ENCODE measurements at places on chromosomes 16 and 17. TPM values are rescaled to one million over a fixed set of nuclear protein-coding genes. Genes with fewer than 3 reads are reported as not detected.

WNT3 gene
- total RNA-seq: 0.67 TPM

AANAT gene
- not detected for total RNA-seq

FOXF1 gene
- total RNA-seq: 58.1 TPM

RNF112 gene
- total RNA-seq: 3.7 TPM

KRTAP9-4 gene
- not detected for total RNA-seq

ERN2 gene
- not detected for total RNA-seq

BLMH gene
- 29.3 TPM for total RNA-seq

TMEM132E gene
- 0.47 TPM for total RNA-seq

DNA sequence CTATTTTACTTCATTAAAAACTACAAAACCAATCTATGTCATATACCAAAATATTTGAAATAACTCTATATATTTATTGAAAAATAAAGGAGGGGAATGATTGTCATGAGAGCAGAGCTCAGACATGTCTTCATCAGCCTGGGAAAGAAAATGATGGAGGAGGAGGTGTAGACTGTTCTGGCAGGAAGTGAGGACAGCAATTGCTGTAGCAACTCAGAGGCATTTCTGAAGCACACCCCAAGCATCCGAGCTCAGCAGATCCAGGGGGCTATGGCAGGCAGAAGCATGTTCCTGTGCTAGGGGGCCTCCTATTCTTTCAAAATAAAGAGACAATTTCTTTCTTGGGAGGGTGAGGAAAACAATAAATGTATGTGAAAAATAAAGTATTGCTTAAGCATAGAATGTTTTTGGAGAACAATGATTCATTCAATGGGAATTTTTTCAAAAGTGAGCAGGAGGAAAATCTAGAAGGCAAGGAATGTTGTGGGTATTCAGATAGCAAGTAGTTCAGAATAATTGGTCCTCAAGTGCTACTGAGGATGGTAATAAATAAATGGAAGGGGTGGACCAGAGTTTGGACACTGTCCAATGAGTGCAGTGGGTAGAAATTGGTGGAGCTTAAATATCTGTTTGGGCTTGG lies 383.4 kb downstream of the CDH11 start:
- ATAC-seq: no peak

- ATAC-seq: no peak
Measured at GRCh38 chr16:18853694-18854093, 52.3 kb upstream of the ARL6IP1 start.

DNA sequence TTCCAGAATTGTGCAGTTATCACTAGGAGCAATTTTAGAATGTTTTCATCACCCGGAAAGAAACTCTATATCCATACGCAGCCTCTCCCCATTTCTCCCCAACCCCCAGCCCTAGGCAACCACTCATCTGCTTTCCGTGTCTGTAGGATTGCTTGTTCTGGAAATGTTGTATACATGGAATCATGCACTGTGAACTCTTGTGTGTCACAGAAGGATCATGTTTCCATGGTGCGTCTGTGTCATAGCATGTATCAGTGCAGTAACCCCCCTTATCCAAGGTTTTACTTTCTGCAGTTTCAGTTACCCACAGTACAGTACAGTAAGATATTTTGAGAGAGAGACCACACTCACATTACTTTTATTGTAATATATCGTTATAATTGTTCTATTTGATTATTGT lies 299.4 kb downstream of the CPPED1 start:
- ATAC-seq: no peak

- peak; percentile 93 for ATAC-seq
Measured at GRCh38 chr17:732067-732901, at the start of gene TLCD3A. TSS of gene TLCD3A (plus strand) at chr17:732596. CDS start at chr17:732648, 52 bp downstream.

- no peak for ATAC-seq
Measured at GRCh38 chr16:56677474-56677873, 4.8 kb upstream of the MT1X start.

DNA sequence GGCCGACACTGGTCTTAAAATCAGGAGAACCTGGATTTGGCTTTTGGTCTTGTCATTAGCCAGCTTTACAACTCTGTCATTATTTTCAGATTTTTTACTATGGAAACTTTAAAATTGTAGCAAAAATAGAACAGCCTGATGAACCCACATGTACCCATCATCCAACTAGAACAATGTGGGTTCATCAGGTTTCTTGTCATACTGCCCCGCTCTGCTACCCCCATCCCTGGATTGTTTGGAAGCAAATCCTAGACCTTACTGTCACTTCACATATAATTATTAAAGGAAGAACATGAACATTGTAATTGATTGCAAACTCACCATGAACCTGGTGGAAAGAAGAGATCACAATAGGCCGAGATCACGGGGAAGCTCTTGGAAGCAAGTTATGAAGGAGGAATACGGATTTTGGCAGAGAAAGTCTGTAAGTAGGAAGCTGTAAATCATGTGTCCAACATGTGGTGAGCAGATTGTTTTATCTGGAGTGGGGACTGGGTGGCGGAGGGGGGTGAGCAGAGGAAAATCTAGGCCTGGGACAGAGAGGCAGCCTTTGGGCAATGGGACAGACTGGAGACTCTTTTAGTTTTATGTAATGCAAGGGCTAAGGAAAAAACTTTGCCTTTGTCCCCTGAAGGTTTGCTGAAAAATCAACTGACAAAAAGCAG lies 67.0 kb downstream of the PITPNC1 start:
- ATAC-seq: peak; percentile 53

- ATAC-seq: no peak
Measured at GRCh38 chr17:43782913-43783680, 2.9 kb downstream of the CFAP97D1 start.

- no peak for ATAC-seq
Measured at GRCh38 chr16:50769-51591, 2.4 kb downstream of the POLR3K start.

GRCh38 chr17:70076831-70077230 lies 1.8 kb downstream of the KCNJ16 start:
- ATAC-seq: no peak

- ATAC-seq: no peak
Measured at GRCh38 chr17:77237232-77238008, 96.7 kb downstream of the SEC14L1 start.

DNA sequence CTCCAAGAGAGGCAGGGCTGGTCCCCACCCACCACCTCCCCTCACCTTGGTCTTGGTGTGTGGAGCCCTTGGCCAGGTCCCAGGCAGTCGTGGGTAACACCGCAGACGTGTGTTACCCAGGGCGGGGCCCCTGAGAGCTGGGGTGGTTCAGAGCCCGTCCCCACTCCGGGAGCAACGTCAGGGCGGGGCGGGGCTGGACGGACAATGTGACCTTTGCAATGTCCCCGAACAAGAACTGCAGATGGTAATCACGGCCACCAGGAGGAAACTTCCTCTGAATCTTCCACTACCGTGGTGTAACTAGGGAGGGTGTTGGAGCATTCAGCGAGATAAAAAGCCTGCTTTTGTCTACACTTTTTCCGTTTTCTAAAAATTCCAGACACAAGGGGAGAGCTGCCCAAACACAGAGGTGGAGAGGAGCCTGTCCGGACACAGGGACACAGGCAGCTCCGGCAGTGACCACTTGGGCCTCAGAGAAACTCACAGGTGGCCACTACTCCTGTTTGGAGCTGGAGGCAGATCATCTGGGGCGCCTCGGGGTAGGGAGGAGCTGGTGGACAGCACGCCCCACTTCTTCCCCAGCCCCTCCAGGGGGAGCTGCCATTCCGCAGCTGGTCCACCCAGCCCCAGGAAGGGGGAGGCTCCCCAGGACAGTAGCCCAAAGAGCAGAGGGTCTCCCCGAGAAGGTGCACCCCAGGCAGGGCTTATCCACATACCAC lies 14.2 kb upstream of the SLC38A10 start:
- peak; percentile 96 for ATAC-seq

- no peak for ATAC-seq
Measured at GRCh38 chr17:80468242-80468641, 8.2 kb downstream of the NPTX1 start.

- peak; percentile 19 for ATAC-seq
Measured at GRCh38 chr17:81294512-81295030, 536 bp downstream of the SLC38A10 start.

DNA sequence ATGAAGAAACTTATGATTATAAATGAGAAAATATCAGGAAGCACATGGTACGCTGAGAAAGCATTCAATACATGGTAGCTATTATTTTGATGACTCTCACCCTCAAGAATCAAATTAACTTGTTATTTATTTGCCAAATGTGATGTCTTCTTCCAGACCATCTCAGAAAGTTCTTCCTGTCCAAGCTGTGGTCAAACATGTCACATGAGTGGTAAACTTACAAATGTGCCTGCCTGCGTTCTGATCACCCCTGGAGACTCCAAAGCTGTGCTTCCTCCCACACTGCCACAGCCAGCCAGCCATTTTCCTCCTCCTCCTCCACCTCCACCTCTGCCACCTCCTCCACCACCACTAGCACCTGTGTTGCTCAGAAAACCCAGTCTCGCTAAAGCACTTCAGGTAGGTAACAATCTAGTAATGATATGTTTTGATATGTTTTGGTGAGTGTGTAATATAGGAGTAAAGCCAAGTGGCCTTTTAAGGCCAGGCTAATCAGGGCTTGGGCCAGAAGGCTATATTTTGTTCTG lies 16.4 kb upstream of the SMG8 start:
- ATAC-seq: no peak

- ATAC-seq: peak; percentile 81
Measured at GRCh38 chr16:10923650-10924214, 18.5 kb downstream of the DEXI start.

DNA sequence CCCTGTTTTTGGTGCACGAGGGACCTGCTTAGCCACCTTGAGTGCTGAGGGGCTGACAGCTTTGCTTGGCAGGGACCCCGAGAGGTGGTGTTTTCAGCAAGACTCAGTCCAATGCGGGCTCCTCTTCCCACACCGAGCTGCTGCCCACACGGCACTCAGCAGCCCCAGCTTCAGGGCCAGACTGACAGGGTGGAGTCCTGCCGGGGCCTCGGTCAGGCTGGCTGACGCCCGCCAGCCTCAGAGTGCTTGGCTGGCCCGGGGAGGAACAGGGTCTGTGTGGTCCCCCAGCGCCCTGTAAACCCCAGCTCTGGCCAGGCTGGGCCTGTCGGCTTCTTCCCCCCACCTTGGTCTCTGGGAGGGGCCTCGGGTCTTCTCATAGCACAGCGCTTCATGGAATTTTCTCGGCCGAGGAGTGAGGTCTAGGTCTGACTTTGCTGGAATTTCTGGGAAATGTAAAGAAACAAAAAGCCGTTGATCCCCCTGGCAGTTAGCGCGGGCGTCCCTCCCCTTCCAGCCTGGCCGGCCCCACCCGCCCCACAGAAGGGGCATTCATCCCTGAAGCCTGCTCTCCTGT lies 2.6 kb downstream of the SOX8 start:
- no peak for ATAC-seq
